ENCODE measurements at places on chromosomes 1 and 21.

DNA sequence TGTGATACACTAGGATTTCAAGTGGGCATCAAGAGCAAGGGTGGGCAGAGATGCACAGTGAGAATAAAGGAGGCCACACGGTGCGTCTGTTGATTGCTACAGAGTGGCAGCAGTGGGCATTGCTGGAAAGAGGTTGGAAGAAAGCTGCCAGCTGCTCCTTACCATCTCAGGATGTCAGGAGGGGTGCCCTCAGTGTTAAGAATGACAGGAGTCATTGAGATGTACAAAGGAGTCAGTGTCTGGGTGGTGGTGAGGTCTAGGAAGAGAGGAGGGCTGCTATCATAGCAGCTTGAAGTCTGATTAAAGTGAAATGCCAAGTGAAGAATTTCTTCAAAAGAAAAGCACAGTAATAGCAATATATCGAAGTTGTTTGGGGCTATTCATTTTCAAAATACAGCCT is 992.7 kb downstream of the TTLL7 start:
- no peak for DNase-seq

- DNase-seq = no peak
These were observed 46.2 kb upstream of the SLC2A1 start for GRCh38 chr1:43004587-43005459.

- no peak for DNase-seq
These were observed 28.1 kb downstream of the CFAP74 start for GRCh38 chr1:1975535-1975934.

- DNase-seq = no peak
These were observed 533.4 kb downstream of the MATN1 start for GRCh38 chr1:30189818-30190500.

DNA sequence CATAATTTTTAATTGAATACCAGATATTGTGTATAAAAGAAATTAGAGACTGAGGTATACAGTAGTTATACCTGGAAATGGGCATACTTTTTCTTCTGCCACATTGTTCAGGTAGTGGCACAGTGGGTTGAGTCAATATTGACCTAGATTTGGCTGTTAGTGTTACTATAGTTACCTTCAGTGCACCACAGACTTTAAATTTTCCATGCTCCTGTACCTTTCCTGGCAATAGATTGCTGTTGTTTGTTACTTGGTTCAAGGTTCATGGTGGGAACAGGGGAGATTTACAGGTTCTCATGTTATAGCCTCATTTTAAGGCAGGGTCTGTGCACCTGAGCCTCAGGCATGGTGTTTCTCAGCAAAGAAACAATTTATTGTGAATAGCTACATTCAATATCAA is 218.7 kb downstream of the LBR start:
- DNase-seq = no peak

DNA sequence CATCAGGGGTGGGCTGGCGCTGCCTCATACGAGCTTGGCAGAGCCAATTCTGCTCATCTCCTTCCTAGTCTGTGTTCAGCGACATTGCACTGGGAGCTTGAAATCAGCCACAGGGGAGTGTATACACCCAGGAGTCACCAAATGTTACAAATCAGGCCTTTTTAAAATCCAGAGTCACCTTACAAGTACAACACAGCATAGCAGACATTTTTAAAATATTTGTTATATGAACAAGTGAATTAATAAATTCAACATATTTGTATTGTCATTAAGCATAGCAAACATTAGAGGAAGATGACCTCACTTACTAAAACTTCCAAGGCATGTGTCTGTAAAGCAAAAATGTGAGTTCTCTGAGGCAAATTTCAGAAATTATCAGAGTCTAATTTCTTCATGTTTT is 210.0 kb downstream of the HLX start:
- no peak for DNase-seq

DNA sequence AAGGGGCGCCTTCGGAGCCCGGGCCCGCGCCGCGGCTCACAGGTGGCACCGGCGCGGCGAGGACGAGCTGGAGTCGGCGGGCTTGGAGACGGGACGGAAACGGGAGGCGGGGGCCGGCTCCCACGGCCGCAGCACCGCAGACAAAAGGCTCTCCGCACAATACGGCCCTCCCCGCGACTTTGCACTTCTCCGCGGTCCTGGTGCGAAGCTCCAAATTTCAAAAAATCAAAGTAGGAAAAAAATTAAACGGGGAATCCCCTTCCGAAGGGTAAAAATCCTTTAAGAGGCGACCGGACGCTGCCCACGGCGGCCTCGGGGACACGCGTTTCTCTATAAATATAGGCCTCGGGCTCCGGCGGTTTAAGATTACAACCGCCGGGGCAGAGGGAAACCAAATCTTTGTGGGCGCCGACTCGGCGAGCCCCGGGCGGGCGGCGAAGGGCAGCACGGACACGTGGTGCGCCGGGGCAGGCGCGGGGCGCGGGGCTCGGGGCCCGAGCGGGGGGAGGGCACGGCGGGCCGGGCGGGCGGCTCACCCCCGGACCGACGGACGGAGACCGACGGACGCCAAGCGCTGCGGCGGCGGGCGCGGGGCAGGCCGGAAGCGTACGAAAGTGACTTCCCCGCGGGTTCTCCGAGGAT is 453 bp downstream of the PABPC4 start:
- peak; percentile 14 for DNase-seq

- DNase-seq = no peak
These were observed at the start of gene BSND for GRCh38 chr1:54998677-54999076. BSND (plus strand) TSS chr1:54998933; CDS start chr1:54999187, 254 bp downstream.

GRCh38 chr21:16900685-16901084 is 612.2 kb upstream of the CXADR start:
- DNase-seq = no peak

DNA sequence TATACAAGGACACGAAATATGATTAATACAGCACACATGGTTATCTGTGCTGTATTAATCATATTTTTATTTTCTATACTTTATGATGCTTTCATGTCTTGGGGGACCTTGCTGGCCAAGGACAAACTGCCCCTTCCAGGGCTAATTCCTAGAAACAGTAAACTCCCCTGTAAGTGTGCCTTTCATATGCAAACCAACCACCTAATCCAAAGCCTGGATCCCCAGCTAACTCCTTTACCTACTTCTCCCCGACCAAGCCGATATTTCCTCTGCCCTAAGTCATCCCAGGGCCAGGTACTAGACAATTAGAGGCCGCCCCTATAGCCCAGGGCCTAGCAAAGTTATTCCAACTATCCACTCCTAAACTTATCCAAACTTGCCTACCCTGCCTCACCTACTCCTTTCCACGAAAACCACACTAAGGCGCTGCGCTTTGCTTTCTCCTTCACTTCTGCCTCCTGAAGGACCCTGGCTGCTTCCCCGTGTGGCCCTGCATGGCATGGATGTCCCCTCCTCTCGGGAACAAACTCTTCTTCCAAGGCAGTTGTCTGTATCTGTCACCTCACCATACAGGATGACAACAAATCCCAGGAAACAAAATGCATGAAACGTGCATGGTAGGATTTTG is 10.2 kb downstream of the SH3BP5L start:
- DNase-seq = no peak

- DNase-seq = peak; percentile 82
These were observed 154.9 kb downstream of the TGFBR3 start for GRCh38 chr1:91730801-91731732.

- no peak for DNase-seq
These were observed 25.3 kb downstream of the IGSF21 start for GRCh38 chr1:18132711-18133541.

- no peak for DNase-seq
These were observed 12.8 kb downstream of the TNNI3K start for GRCh38 chr1:74247881-74248528.

GRCh38 chr1:199312626-199313025 is 673.8 kb downstream of the PTPRC start:
- DNase-seq = no peak

- DNase-seq = no peak
These were observed 104.9 kb upstream of the TNR start for GRCh38 chr1:175848329-175848728.

GRCh38 chr1:54709547-54710292 is 5.9 kb upstream of the TTC4 start:
- DNase-seq = no peak

DNA sequence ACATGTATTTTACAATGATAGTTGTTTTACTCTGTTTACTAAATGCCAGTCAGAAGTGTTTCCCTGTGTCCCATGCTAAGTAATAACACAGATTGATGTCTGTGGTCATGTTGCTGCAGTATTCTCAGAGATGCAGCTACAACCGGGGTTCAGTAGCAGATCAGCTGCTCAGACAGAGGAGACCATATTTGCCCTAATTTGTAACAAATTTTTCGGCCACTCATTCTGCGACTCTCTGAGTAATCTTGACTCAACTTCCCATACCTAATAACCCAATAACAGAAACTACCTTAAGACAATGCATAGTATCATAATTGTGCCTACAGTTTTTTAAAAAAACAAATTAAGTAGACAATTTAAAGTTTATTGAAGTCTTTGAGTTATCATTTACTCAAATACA is 32.6 kb downstream of the NIBAN1 start:
- no peak for DNase-seq
